Activated naive CD8-positive, alpha-beta T cell treated with anti-CD3 and anti-CD28 coated beads, Interleukin-2, amount 50 U/mL, for 24 hours (primary cell): ENCODE measurements at places on chromosomes 7 and 10.

DNA sequence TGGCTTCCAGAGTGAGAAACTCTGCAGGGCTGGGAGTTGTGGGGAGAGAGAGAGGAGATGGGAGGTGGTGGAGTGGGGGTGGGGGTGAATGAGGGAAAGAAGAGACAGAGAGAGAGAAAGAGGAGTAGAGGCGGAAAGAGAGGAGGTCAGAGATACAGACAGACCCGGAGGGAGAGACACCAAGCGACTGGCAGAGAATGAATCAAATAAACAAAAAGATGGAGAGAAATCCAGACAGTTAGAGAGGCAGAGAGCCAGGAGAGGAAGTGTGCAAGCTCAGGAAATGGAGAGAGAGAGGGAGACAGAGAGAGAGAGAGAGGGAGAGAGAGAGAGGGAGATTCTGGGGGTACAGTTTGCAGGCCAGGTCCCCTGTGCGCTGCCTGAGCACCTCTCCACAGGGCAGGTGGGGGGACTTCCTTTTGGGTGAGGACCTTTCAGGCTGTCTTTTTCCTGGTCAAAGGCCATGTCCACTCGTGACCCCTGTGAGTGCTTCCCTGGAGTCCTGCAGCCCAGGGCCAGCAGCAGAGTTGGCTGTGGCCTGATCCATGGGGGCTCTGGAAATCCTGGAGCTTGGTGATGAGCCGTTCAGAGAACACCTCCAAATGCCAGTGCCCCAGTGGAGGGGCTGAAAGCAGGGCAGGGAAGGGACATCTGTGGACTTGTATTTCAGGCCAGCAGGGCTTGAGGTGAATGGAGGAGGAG is 25.0 kb upstream of the PCBD1 start:
- no peak for DNase-seq

- no peak for DNase-seq
Observed at GRCh38 chr10:76583711-76584161, 1053.9 kb downstream of the KCNMA1 start.

DNA sequence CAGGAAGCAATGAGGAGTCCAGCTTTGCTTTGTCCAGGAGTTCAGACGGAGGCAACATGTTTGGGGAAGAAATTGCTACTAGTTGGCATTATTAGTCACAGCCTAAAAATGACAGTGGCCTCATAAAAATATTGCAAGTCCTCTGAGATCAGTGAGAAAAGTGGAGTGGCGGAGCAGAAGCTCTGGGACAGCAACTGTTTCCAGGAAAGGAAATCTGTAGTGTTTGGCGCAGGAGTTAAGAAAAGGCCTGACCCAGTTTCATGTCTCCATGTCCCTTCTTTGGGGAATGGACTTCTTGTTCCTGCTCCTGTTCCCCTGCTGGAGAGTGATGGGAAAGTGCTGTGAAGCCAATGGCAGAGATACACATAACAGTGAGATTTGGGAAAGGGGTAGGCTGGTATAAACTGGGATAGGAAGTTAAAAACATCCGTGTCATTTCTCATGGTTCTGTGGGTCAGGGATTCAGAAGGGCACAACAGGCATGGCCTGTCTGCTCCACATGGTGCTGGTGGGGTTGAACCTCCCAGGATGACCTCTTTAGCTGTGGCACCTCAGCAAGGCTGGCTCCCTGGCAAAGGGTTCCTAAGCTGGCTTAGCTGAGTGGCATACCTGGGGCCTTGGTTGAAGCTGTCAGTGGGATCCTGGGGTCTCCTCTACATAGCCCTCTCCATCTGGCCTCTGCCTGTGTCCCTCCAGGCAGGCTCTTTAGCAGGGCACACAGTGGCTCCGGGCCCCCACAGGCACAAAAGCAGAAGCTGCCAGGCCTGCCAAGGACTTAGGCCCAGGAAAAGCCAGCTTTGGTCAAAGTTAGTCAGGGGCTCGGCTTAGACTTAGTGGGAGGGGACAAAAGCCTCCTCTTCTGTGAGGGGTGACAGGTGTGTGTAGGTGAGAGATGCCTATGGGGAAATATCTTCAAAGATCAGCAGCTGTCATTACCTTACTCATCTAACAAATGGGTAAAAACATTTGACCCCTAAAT is 77.7 kb downstream of the WDFY4 start:
- DNase-seq = no peak

DNA sequence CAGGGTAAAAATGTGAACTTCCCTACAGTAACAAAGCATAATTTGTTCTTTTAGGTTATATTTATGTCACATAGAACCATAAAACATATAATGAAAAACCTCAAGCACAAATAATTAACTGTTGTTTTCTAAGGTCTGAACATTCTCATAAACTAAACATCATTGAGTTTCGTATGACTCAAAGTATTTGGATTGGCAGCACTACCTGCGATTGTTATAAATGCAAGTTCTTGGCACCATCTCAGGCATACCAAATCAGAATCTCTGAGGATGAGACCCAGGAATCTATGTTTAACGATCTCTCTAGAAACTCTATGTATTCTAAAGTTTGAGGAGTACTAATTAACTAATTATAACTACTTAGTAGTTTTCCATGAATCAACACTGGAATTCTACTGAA is 22.5 kb downstream of the ORC5 start:
- DNase-seq = no peak

- DNase-seq = peak; percentile 59
Observed at GRCh38 chr7:44884621-44885393, 523 bp downstream of the PURB start.

DNA sequence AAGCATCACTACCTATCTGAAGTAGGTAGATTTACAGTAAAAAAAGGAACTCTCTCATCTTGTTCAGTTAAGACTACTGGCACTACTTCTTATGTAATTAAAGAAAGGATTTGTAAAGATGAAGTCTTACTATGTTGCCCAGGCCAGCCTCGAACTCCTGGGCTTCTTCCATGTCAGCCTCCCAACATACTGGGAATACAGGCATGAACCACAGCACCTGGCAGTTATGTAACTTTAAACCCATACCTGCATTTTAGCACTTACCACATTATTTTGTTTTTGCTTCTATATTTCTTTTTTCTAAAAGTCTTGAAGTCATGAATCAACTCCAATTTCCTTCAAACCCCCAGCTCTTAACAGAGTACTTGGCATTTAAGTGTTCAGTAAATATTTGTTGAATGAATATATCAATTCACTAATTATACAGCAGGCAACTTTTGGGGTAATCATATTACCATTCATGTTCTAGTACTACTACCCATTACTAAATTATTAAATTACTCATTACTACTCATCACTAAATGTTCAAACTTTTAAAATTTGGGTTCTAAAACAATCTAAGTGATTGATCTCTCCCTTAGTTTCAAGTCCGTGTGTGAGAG is 31.6 kb upstream of the CCDC71L start:
- no peak for DNase-seq

DNA sequence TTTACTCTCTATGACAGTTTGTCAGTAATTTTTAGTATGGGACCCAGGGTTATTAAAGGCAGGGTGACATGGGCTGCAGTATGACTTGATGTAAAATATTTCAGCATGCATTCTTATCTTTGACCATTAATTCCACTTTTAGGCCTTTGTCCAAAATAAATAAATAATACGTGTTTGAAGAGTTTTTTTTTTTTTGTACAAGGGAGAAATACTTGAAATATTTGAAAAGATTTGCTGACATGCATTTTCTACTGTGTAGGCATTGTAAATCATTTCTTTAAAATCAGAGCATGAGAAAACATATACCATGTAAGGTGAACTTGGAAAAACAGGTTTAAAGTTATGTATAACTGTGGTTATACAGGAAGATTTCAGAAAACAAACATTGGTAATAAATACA is 23.5 kb downstream of the NRG3 start:
- no peak for DNase-seq

DNA sequence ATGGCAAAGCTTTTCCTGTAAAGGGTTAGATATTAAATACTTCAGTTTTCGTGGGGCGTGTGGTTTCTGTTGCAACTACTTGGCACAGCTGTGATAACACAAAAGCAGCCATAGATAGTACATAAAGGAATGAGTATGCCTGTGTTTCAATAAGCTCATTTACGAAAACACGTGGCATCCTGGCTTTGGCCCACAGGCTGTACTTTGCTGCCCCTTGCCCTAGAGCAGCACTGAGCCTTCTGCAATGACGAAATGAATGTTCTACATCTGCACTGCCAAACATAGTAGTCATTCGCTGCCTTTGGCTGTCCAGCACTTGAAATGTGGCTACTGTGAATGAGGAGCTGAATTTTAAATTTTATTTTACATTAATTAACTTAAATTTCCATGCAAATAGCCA is 376.2 kb upstream of the TPK1 start:
- DNase-seq = no peak

- no peak for DNase-seq
Observed at GRCh38 chr10:126781450-126782216, 111.1 kb upstream of the C10orf90 start.

GRCh38 chr7:2082139-2082998 is 150.4 kb downstream of the MAD1L1 start:
- DNase-seq = no peak

GRCh38 chr10:123154711-123155505 is 706 bp downstream of the BUB3 start:
- peak; percentile 74 for DNase-seq

DNA sequence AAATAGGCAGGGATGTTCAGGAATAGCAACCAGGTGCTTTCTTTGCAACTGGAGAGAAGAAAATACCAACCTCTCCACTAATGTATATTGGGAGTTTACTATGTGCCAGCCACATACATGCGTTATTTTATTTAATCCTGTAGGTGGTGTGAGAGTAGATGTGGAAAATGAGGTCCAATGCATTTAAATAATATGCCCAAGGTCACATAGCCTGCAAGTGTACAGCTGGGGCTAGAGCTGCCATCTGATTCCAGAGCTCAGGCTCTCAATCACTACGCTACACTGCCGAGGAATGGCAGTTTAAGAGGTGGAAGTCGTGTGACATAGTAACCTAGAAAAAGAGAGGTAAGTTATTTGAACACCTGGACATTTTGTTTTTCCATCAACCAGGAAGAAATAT is 277.0 kb downstream of the EXOC4 start:
- no peak for DNase-seq

GRCh38 chr7:5442757-5443305 is 19.2 kb upstream of the TNRC18 start:
- DNase-seq = no peak

GRCh38 chr10:120041807-120042559 is 149.5 kb downstream of the SEC23IP start:
- DNase-seq = no peak

GRCh38 chr10:118844731-118845521 is 90.2 kb upstream of the CACUL1 start:
- DNase-seq = no peak

GRCh38 chr10:124878457-124878739 is 63.5 kb upstream of the ZRANB1 start:
- no peak for DNase-seq

DNA sequence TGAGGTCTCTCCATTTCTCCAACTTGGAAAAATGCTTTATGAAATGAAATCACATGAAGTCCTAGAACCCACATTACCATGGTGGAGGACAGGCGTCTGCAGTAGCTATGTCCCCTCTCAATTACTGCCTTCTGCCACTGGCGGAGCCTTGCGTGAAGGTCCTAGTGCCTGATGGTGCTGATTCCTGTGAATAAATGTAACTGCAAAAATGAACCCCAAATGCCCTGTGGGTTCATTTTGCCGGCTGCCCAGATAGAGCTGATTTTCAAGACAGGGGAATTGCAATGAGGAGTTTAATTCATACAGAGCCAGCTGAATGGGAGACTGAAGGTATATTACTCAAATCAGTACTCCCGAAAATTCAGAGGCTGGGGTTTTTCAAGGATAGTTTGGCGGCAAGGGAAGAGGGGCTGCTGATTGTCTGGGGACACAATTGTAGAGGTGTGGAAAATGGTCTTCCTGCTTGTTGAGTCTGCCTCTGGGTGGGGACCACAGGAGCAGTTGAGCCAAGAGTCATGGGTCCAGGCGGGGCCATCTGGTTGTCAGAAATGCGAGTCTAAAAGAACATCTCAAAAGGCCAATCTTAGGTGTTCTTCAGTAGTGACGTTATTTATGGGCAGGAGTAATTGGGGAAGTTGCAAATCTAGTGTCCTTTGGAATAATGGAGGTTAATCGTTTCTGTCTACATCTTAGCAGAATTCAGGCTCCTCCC is 13.5 kb downstream of the PRF1 start:
- no peak for DNase-seq

DNA sequence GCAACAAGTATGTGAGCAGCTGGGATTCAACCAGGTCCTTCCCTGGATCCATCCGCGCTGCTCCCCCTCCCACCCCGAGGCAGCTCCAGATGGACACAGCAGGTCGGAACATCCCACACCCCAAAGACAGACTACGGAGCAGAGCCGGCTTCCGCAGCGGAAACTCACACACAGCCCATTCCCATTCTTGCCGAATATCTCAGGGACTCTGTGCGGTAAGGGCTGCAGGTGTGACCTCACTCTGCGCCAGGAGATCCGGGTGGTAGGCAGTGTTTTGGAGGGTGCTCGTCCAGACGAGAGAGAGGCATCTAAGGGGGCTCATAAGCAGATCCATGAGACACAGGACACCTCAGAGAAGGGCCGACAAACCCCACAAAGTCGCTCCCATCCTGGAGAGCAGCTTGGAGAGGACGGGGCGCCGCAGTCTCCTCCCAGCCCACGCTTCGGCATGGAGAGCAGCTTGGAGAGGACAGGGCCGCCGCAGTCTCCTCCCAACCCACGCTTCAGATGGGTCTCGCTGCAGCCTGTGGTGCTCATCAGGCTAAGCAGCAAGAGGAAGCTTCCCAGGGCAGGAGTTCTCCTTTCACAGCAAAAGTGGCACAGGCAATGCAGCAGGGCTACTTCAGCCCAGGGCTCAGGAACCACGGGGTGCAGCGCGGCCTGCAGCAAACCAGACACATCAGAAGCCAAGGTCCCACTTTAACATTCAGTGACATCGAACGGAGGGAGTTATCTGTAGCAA is 179.9 kb downstream of the DIP2C start:
- DNase-seq = no peak

DNA sequence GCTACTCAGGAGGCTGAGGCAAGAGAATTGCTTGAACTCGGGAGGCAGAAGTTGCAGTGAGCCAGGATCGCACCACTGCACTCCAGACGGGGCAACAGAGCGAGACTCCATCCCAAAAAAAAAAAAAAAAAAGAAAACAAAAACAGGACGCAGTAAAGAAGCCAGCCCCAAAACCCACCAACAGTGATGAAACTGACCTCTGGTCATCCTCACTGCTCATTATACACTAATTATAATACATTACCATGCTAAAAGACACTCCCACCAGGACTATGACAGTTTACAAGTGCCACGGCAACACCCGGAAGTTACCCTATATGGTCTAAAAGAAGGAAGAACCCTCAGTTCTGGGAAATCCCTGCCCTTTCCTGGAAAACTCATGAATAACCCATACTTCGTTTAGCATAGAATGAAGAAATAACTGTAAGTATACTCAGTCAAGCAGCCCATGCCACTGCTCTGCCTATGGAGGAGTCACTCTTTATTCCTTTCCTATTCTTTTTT is 40.0 kb upstream of the EIF4H start:
- DNase-seq = peak; percentile 9
